Astrocyte (in vitro differentiated cells and primary cell): ENCODE measurements at places on chromosomes 1 and 21.

GRCh38 chr1:22860414-22860800 lies 112.3 kb downstream of the LACTBL1 start:
- DNase-seq: no peak

DNA sequence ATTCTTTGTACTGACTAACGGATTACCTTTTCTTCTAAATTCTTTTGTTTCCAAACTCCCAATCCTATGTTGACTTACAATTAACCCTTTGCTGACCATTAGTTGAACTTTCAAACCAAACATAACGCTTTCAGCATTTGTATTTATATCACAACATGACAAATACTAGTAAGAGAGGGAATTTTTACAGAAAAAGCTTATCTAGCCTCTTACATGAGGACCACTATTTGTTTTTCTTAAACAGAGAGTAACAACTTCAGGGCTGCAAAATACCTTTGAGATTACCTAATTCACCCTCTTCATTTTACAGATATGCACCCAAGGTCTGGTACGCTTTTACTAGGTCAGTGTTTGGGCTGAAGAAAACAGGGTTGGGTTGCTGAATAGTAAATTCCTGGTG lies 45.0 kb upstream of the CXADR start:
- DNase-seq: peak; percentile 47

DNA sequence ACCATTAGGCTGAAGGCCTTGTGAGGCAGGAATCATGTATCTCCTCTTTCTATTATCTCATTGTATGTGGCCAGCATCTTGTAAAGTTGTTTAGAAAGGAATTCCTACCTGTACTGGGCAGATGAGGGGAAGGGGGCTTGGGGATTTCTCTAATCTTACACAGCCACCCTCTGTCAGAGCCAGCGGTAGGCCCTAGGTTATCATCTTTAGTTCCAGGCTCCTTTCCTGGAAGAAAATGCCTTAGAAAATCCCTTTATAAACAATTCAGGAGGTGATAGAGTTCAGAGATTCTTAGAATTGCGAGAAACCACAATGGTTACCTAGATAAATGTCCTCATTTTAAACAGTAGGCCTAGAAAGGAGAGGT lies 35.2 kb downstream of the DPT start:
- peak; percentile 20 for DNase-seq

DNA sequence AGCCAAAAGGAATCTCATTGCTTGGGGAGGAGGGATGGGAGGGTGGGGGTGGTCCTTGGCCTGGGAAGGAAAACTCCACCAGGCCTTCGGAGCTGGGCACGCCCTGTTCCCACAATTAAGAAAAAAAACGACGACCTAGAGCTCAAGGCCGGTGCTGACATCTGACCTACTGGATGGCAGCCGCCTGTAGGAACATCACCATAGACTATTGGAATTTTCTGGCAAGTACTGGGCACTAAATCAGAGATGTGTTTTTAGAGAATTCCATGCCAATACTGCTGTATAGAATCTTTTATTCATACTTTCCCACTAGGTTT lies 729 bp downstream of the NADK start:
- DNase-seq: peak; percentile 14

DNA sequence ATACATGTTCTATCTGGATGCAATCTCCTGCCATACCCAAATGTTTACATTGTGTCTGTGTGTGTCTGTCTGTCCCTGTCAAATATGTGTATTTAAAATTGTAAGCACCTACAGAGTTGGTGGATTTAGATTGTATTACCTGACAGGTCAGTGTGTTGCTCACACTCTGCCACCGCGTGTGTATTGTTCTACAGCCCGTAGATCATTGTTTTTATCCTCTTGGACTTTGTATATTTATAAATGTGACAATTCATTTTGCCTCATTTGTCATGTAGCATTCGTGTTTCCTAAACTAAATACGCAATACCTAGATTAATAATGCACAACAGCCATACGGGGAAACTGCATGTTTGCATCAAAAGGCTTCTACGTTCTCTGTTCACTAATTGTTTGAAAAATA lies 634 bp downstream of the ALG14 start:
- DNase-seq: no peak

GRCh38 chr21:45472445-45473365 lies 67.7 kb downstream of the COL18A1 start:
- no peak for DNase-seq

DNA sequence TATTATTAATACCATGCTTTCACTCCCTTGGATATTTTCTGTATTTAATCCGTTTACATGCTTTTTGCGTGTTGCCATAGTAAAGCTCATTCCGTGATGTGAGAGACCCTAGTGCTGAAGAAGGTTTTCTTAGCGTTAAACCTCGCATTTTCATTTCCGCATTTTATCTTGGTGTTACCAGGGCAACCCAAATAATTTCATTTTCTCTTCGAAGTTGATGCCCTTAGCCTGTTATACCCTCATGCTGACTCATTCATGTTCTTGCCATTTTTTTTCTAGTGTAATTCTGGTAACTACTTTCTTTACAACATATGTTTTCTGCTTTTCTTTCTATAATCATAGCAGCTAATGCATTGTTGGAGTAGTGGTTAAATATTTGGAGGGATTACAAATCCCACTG lies 37.2 kb downstream of the LRRC8C start:
- no peak for DNase-seq

- no peak for DNase-seq
These were observed 114.4 kb downstream of the CNIH3 start for GRCh38 chr1:224730540-224730939.

DNA sequence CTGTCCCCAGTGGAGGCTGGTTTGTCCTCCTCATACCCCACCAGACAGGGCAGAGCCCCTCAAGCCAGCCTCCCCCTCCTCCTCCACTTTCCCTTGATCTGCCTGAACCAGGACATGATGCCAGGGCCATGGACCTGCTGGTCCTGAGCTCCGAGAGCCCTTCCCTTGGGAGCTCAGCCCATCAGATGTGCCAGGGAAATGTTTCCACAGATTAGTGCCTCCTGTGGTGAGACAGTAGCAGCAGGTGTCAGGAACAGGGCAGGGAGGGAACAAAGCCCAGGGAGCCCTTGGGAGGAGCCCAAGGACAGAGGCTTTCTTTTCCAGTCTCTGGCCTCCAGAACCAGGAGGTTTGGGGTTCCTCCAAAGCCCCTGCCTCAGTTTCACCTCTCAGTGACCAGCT lies 14.6 kb upstream of the SLC41A1 start:
- no peak for DNase-seq

- peak; percentile 70 for DNase-seq
These were observed 11.3 kb downstream of the BTG2 start for GRCh38 chr1:203316626-203317093.

DNA sequence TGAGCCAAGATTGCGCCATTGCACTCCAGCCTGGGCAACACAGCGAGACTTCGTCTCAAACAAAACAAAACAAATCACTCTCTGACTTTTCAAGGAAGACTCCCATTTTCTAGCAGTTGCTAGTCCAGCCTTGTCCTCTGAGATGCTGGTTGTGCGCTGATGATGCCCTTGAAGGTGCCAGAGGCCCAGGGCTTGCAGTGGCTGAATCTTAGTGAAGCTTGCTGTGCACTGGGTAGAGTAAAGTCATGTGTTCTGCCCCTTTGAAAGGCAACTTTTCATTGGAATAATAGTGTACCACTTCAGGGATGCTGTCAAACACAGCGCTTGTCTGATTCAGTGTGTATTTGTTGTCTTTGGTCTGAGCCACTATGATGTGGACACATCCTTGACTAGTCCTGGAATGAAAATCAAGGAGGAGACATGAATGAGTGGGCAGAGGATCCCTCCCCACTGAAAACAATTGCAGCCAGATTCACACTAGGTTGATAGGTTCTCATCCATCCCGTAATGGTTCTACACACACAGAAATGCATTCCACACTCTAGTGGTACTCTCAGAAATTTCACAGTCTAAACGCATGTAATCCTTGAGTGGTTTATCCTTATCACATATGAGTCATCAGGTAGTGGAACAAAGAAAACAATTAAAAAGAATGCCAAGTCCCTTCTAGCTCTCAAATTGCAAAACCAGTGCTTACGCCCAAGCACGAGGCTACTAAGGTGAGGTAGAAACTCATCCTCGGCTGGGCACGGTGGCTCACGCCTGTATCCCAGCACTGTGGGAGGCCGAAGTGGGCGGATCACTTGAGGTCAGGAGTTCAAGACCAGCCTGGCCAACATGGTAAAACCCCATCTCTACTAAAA lies 17.8 kb upstream of the TDRD10 start:
- peak; percentile 93 for DNase-seq

DNA sequence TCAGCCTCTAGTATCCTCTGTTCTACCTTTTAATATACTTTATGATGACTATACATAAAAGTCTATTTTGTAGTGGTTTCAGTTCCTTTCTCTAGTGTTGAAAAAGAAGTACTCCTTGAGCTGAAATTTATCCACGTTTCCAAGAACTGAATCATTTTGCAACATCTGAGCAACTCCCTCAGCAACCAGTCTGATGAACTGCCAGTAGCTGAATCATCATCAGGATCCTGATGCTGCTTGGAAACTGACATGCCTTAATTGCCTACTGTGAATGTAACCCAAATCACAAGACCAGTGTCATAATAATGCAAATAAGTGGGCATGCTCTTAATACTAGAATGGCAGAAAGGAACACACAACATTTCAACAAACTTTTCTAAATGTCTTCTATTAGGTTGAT lies 103.3 kb downstream of the CYYR1 start:
- DNase-seq: peak; percentile 74

DNA sequence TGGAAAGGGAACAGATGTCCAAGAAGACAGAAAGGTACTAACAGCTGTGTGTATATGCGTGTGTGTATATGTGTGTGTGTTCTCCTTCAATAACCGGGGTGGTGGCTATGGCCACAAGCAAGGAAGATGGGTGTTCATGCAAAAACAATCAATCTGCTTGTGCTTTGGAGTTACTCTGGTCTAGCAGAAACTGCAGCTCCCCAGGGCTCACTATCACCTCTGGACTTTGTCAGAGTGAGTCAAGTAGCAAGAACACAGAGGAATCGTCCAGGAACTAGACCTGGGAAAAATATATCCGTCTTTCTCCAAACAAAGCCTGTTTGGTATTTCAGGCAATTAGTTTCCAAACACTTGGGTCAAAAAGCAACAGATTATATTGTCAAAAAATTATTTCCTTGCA lies 68.6 kb downstream of the GNG12 start:
- no peak for DNase-seq

- no peak for DNase-seq
These were observed 54.7 kb downstream of the CCDC18 start for GRCh38 chr1:93235261-93235660.

DNA sequence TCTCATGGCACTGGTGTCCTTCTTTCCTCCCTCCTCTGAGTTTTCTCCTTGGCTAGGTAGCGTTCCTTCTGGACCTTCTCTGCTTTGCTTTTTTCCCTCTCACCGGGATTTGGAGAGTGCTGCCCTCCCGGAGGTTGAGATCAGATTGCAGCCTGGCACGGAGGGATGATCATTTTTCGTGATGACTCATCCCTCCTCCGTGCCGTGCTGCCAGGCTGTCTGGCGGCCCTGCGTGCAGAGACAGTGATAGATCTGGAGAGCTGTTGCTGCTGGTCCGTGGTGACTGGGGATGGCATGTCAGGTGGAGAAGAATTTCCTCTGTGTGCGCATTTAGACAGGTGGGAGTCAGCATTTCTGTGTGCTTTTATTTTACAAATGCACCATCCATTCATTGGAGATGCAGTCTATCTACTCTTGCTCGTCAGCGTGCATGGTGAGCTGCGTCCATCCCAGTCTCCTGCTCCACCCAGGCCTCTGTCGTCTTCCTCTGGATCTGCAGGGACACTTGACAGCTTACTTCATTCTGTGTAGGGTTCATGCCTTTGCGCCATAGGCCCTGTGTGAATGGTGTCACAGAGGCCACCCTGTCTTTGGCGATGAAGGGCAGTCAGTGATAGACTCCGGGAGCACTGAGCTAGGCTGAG lies 104.4 kb downstream of the PCBP3 start:
- DNase-seq: peak; percentile 35

- DNase-seq: no peak
These were observed 9.2 kb downstream of the PRKCZ start for GRCh38 chr1:2059290-2059953.

DNA sequence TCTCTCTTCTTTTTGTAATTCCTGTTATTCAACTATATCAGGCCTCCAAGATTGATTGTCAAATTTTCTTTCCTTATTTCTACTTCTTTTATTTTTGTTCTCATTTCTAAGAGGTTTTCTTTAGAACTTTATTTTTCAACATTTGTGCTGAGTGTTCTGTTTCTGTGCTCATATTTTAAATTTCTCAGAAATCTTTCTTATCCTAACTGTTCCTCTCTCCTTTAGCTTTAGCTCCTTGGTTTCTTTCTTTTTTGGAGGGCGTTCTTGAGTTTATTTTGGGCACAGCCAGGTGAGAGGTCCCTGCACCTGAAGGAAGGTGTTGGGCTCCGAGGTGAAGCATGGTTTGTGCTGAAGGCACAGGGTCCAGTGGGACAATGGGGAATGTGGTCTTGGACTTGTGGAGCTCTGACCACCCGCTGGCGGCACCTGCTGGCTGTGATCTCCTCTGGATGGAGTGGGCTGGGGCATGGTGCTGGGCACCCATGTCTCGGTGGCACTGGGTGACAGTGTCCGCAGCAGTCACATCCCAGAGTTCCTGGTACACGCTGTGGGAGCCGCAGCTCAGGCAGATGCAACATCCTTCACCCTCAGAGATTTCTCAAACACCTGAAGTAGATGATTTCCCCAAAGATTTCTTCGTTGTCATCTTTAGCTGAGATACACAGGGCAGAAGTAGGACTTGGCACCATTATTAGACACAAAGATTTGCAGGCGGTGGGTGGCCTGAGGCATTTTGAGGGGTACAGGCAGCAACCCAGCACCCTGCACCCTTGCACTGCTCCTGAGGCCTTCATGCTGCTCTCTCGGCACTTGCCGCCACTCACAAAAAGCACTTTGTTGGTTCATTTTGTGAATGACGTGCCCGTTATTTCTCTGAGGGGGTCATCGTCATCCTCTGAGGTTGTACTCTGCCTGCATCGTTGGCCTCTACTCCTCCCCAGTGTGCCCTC lies 38.2 kb upstream of the DIP2A start:
- DNase-seq: no peak

DNA sequence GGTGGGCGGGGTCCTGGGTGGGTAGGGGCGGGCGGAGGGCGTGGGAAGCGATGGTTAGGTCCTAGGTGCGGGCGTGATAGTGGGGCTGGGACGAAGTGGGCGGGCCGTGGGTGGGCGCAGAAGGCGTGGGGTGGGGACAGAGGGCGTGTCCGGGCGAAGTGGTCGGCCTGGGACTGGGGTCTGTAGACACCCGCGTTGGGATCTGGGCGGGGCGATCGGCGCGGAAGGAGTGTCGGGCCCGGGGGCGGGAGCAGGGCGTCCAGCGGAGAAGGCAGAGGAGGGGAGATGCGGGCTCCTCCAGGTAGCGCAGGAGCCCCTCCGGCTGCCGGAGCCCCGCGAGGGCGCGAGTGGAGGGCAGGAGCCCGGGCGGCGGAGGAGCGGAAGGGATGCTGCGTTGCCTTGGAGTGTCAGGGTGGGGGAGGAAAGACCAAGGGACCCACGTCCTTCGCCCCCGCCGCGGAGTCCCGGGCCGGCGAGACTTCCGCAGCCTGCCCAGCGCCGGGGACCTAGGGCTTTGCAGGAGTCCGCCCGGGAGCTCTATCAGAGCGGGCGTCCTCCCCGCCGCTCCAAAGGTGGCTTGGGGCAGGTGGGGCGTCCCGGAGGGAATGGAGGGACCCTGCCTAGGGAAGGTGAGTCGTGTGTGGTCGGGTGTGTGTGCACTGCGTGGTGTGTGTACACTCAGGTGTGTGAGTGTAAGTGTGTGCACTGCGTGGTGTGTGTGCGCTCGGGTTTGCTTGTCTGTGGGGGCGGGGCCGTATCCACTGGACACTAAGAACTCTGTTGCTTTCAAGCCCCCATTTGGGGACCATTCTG lies 27.0 kb upstream of the PRSS38 start:
- no peak for DNase-seq

- DNase-seq: no peak
These were observed 34.8 kb downstream of the KCNAB2 start for GRCh38 chr1:6080469-6080868.

GRCh38 chr1:99535470-99536164 lies 110.3 kb upstream of the PALMD start:
- no peak for DNase-seq
